ENCODE measurements at places on chromosomes 6 and 20.

DNA sequence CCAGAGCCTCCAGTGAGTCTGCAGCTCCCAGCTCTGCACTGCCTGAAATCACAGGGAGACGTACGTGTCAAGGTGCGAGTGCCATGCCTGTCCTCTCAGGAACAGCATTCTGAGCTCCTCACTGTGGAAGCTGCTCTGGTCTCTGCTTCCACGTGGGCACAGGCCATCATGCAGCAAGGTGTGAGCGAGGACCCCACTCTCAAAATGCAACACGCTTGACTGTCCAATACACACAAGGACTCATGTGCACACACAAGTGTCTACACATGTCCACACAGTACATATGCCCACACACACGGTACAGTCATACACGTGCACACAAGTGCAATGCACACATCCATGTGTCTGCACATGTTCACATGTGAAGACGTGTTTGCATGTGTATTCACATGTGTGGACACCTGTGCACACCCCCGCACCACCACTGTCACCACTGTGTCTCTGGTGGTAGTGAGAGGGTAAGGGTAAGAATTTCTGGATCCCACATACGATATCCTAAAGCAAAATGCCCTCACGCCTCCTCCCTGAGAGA, 260.5 kb downstream of the DLL1 start:
- DNase-seq, result no peak

- DNase-seq, result no peak
These were observed 255.1 kb upstream of the CDYL start for GRCh38 chr6:4521070-4521469.

DNA sequence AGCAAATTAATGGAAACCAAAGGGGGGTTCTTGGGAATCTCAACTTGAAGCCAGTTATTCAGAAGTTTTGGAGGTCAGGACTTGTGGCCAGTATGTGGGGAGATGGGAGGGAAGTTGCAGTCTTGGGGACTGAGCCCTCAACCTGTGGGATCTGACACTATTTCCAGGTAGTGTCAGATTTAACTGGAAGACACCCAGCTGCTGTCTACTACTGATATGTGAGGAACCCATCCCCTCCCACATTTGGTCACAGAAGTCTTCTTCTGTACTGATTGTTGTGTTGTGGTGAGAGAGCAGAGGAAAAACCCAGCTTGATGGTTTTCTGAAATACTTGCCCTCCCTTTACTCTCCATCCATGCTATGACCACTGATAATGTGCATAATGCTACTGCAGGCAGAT, 134.0 kb downstream of the QRSL1 start:
- no peak for DNase-seq

DNA sequence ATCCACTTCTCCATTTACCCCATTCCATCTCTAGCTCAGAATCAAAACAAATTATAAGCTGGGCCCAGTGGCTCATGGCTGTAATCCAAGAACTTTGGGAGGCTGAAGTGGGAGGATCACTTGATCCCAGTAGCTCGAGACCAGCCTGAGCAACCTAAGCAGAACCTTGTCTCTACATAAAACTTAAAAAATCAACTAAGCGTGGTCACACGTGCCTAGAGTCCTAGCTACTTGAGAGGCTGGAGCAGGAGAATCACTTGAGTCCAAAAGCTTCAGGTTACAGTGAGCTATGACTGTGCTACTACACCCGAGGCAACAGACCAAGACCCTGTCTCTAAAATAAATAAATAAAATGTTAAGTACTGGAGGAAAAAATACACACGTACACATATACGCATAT, 74.7 kb upstream of the RUNX2 start:
- no peak for DNase-seq

- DNase-seq, result no peak
These were observed 23.8 kb downstream of the ADRM1 start for GRCh38 chr20:62326559-62326958.

DNA sequence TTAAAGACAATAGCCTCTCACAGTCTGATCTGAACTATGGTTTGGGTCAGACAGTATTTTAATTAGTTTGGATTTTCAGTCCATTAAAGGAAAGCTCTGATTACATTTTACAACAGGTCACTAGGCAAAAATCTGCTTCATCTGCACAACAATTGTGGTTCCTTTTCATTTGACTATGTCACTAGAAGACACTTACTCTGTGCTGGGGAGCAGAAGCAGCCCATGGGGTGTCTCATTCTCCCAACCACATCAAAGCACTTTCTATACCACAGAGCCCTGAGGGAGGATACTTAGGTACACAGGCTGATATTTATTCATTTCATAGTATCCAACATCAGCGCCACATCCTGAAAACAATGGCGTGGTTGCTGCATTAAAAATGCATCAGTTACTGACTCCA, 36.6 kb upstream of the HDAC2 start:
- no peak for DNase-seq

GRCh38 chr6:41957117-41957516, 15.5 kb upstream of the CCND3 start:
- no peak for DNase-seq

- DNase-seq, result no peak
These were observed 459.9 kb downstream of the BCKDHB start for GRCh38 chr6:80566361-80566760.

DNA sequence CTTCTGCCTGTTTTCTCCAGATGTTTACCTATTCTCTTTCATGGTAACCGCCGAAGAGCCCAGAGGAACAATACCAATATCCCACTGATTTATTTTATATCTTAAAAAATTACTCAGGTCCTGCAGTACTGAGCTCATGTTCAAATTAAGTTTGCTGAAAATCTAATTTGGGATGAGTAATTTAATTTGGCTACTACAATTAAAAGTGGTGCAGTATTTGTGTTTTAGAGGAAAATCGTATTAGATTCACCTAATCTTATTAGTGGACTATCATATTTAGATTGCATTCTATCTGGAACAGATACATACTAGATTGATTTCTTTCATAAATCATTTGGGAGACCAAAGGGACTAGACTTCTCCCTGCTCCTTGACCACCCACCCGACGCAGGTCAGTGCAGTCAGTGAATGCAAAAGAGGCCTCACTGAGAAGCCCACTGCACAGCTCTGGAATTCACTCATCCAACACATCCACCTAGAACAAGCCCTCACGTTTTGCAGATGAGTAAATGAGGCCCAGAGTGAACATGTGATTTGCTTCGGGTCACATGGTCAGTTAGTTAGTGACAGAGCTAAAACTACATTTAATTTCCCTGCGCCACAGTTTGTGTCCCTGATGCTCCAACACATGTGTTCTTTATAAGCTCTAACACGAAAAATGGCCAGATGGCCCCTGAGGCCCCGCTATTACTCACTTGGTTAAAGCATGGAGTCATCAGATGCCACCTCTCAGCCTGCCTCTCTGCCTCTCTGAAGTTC, 101.8 kb downstream of the TRERF1 start:
- no peak for DNase-seq

DNA sequence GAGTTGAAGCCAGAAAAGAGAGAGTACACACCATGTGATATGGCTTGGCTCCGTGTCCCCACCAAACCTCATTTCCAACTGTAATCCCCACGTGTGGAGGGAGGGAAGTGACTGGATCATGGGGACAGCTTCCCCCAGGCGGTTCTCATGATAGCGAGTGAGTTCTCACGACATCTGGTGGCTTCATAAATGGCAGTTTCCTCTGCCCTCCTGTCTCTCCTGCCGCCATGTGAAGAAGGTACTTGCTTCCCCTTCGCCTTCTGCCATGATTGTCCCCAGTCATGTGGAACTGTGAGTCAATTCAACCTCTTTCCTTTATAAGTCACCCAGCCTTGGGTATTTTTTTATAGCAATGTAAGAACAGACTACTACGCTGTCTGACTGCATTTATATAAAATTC, 40.3 kb downstream of the TAF4 start:
- DNase-seq, result no peak

- no peak for DNase-seq
These were observed 260.6 kb downstream of the ERMARD start for GRCh38 chr6:170012037-170012330.

- DNase-seq, result no peak
These were observed 71.5 kb downstream of the PKHD1 start for GRCh38 chr6:52015953-52016352.

- DNase-seq, result no peak
These were observed 194.8 kb upstream of the PRSS16 start for GRCh38 chr6:27052731-27053082.

DNA sequence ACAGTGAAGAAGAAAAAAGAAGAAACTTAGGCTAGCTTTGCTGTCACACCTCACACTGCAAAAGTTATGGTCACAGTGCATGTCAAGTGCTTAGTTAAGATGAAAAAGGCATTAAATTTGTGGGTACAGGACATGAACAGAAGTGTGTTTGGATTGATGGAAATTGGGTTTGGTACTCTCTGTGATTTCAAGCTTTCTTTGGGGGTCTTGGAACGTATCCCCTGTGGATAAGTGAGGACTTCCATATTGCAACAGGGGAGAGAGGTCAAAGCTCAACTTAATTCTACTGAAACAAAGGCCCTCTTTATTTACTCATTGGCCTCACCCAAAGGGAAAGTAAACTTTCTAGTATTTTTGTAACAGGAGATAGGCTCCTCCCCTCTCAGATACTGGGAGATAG, 138.3 kb upstream of the FUT9 start:
- DNase-seq, result no peak

DNA sequence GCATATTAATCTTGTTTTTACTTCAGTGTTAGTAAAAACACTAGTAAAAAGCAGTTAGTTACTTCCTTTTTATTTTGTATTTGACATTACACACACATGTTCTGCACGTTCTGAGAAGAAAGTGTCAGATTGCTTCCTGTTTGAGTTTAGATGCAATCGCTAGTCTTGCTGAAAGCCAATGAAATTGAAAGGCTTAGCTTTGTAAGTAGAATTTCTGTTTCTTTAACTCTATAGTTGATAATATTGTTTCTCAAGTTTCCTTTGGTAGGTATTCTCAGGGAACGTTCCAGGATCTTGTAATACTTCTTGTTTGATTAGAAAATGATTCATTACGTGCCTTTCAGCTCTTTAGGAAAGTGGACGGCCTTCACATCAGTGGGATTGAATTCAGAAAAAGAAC, 55.0 kb downstream of the CDKAL1 start:
- DNase-seq, result no peak

GRCh38 chr6:36688063-36688738, 9.4 kb upstream of the RAB44 start:
- no peak for DNase-seq

GRCh38 chr6:148502083-148502772, 159.6 kb downstream of the SASH1 start:
- peak; percentile 53 for DNase-seq

- no peak for DNase-seq
These were observed 80.1 kb upstream of the ID4 start for GRCh38 chr6:19757036-19757435.

- no peak for DNase-seq
These were observed 4.0 kb downstream of the PLAGL2 start for GRCh38 chr20:32203356-32204204.

DNA sequence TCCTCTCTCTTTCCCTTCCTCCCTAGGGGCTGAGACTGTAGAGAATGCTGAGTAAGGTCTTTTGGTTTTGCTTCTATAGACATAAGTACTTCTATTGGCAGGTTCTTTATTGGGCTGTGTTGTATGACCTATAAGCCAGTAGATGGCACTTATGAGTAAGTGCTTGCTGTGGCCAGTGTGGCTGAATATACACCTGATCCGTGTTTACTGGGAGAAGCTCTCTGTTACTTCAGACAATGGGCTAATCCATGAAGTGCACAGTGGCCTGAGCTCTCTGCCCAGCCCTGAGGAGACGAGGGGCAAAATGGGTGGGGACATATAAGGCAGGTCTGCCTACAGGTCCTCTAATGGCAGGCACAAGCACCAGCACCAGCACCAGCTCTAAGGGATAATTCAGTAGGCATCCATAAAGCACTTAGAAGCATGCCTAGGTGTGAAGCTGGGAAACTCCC, 610.3 kb downstream of the RNF144B start:
- peak; percentile 24 for DNase-seq

DNA sequence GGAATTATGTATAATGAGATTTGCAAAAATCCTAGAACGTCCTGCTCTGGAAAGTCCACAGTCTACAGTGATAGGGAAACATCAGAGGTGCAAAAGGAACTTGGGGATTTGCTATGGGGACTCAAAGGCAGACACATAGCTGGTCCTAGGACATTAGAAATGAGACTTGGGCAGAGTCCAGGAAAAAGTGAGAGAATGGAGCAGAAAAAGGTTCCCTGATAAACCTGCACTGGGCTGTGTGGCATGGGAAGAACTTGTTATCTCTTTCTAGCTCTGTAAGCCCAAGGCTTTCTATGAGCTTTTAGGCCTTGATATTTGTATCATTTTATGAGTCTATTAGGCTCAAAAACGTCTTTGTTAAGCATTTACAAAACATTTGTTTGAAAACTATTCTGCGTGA, 15.2 kb downstream of the PRND start:
- no peak for DNase-seq

DNA sequence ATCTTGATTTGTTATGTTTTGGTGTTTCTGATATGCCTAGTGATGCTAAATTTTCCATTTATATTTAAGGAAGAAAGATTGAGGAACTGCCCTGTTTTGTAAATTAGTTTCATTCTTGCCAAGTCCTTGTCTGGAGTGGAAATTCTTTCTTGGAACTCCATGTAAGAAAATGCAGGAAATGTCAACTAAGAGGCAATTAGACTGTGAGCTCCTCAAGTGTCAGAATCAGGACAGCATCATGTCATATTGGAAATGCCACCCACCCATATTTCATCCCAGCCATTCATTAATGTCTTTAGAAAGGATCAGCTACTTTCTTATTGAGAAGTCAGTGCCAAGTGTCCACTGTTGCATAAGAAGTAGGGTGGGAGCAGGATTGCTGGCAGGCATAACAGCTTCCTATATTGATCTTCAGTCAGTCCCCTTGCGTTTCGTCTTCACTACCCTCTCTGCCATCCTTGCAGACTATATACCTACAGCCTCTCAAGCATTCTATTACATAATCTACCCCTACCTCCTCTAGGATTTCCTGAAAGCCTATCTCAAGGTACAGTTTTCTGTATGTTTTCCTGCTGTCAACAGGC, 42.4 kb downstream of the HAO1 start:
- DNase-seq, result no peak

- peak; percentile 78 for DNase-seq
These were observed 190.4 kb downstream of the OGFRL1 start for GRCh38 chr6:71478834-71479541.

DNA sequence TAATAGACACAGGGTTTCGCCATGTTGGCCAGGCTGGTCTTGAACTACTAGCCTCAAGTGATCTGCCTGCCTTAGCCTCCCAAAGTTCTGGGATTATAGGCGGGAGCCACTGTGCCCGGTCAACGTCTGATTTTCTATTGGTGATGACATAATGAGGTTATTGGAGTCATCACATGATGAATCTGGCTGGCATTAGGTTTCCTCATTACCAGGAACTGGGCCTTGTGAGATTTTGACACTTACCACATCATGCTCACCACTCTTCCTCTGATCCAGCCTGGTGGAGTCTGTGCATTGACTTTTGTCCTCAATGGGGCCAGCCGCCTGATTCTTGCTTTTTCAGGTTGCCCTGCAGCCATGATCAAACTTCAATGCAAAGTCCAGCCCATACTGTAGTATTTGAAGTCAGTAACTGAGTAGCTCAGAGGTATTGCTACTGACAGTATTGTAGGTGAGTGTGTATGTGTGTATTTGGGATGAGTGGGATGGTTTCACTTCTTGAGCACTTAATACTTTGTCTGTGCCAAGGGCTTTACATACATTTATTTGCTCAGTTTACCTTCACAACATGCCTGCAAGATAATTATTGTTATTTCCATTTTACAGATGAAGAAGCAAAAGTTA, 16.0 kb downstream of the ANKS1A start:
- no peak for DNase-seq

All from fibroblast of the conjunctiva (primary cell).